ENCODE measurements at places on chromosomes 11 and 22.

GRCh38 chr11:126680131-126680530, 320.4 kb downstream of the KIRREL3 start:
- no peak for DNase-seq

DNA sequence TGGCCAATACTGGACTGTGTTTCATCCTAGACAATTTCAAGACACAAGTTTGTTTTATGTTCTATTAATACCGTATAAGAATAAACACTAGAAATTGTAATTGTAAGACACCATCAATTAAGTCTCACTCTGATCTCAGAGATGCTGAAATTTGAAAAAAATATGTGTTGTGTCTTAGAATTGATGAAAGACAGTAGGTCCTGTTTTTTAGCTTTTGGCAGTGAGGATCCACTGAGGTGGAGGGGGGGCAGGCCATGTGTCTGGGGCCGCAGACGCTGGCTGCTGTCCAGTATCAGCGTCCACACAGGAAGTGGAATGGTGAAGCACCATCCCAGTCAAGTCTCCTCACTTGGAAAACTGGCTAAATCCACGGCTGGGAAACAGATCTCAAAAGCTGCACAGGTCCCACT, 22.5 kb upstream of the ALG8 start:
- peak; percentile 60 for DNase-seq

GRCh38 chr11:14969901-14970323, 2.2 kb downstream of the CALCA start:
- peak; percentile 37 for DNase-seq

DNA sequence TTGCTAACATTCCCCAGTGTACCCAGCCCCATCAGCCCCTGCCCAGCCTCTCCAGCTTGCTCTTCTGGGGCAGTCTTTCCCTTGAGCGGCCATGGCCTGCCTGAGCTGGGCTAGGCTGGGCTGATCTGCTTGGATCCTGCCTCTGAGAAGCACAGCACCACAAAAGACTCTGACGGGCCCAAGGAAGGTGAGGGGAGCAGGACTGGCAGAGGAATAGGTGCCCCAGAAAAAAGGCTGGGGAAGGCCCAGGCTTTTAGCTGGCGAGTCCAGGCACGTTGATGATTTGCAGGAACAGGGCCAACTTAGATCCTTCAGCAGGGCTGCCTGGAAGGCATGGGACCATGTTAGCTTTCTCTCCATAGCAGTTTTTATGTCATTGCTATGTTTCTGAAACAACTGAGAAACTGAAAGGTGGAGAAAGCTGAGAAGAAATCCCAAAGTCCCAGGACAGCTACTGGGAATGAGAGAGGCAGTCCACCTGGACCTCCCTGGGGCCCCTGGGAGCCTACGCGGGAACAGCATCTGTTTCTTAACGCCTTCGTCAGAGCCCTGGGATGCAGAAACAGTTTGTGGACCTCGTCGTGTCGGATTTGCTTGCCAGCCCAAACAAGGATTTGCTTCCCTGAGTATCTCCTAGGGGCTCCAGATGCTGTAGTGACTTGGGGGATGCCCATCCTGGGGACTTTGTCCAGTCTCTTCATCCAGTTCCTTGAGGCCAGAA, 24.4 kb upstream of the FXYD6 start:
- DNase-seq = no peak

All from stomach (tissue), 19 donors.